ENCODE measurements at places on chromosomes 1 and 21.

DNA sequence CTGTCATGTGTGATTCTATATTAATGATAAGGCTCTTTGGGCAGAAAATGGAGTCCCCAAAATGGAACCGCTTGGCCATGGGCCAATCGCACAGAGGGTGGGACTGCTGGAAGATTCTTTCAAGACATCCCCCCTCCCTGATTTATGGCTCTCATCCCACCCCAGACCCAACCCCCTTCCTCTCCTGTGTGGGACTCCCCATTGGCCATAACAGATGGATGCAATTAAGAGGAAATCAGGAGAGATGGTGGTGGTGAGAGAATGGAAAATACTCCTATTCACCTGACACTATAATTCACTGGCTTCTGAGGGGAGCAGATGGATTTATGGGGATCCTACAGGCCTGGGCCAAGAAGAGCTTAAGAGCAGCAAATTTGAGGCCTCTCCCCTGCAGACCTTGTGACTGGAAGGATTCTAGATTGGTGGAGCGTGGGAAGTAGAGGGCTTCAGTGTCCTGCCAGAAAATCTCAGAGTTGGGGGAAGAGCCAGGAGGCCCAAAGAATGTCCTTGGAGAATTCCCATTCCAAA is 1.7 kb downstream of the IGFN1 start:
- DNase-seq: no peak

DNA sequence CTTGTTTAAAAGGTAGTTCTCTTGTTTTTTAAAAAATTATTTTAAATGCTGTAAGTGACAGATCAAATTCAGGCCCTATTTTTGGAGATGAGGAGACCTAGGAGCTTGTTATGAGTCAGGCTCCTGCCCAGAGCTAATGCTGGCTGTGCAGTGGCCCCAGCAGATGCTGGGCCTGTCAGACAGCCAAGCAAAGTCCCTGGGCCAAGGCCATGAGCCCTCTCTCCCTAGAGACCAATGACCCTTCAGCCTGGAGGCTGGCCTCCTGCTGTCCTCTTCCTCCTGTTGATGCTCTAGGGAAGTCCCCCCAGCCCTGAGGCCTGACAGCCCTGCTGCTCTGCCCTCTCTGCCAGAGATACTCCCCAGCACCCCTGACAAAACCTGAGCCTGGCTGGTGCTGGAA is 128.1 kb upstream of the CTTNBP2NL start:
- DNase-seq: no peak

GRCh38 chr1:66552287-66552686 is 18.3 kb downstream of the SGIP1 start:
- DNase-seq: no peak

GRCh38 chr1:3312898-3313575 is 141.4 kb upstream of the ARHGEF16 start:
- DNase-seq: peak; percentile 14

DNA sequence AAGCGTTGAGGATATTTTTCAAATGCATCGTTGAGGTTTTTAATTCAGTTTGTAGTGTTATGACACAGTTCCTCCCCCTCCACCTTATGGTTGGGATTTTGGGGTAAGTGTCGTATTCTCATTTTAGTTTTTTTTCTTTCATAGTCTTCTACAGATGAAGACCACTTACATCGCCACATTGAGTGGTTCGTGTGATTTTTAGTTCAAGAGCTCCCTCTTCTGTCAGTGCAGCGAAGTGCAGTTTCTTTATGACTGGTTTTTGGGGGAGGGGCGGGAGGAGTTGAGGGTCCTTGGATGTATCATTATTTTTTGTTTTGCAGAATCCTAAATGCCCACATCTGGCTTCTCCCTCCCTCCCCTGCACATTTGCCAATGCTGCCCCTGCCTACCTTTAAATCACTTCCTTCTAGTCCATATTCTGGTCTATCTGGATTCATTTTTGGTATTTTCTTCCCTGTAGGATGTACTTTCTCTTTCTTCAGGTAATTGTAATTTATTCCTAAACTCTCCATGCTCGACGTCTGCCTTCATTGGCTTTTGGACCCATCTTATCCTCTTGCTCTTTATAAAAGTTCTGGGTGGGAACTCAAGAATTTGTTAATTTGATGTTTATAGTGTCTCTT is 433.1 kb downstream of the CAMTA1 start:
- peak; percentile 7 for DNase-seq

- DNase-seq: no peak
Measured at GRCh38 chr1:8583031-8583430, 234.4 kb downstream of the RERE start.

GRCh38 chr1:232462213-232462612 is 167.7 kb downstream of the SIPA1L2 start:
- DNase-seq: no peak

- DNase-seq: no peak
Measured at GRCh38 chr1:220673921-220674320, 16.2 kb upstream of the C1orf115 start.

DNA sequence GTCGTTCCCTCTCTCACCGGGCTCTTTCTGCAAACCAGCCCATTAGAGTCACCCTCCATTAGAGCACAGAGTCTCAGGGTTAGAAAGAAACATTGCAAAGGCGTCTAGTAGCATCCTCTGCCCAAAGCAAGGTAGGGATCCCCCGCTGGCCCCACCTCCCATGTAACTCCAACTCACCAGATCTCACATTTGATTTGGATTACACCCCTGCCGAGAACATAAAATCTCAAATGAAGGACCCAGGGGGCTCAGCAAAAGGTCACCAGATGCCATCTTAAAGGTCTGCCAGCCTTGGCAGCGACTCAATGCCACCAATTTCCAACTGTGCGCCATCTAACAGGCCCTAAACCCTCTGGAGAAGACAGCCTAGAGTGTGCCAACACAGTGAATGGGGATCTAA is 14.1 kb downstream of the C1orf87 start:
- no peak for DNase-seq

GRCh38 chr1:237664348-237664747 is 226.4 kb downstream of the ZP4 start:
- no peak for DNase-seq

GRCh38 chr1:224068458-224069072 is 45.3 kb upstream of the FBXO28 start:
- DNase-seq: no peak

DNA sequence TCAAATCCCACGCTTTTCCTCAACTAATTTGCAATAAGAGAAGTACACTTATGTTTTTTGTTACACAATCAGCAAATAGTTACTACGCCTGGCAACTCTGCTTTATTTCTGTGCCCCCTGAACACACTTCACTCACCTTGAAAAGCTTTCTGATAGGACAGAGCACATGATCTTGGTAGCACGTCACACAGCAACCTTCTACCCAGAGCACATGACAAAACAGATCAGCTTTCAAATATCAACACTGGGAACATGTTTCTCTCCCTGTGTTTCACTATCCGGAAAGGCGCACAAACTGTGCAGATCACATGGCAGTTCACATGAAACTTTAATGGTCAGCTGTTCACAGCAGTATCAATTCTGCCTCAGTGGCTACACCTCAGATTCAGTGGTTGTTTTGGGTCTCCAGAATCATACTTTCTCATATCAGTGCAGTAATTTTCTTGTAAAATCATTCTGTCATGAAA is 2.2 kb downstream of the SLC19A2 start:
- DNase-seq: no peak

DNA sequence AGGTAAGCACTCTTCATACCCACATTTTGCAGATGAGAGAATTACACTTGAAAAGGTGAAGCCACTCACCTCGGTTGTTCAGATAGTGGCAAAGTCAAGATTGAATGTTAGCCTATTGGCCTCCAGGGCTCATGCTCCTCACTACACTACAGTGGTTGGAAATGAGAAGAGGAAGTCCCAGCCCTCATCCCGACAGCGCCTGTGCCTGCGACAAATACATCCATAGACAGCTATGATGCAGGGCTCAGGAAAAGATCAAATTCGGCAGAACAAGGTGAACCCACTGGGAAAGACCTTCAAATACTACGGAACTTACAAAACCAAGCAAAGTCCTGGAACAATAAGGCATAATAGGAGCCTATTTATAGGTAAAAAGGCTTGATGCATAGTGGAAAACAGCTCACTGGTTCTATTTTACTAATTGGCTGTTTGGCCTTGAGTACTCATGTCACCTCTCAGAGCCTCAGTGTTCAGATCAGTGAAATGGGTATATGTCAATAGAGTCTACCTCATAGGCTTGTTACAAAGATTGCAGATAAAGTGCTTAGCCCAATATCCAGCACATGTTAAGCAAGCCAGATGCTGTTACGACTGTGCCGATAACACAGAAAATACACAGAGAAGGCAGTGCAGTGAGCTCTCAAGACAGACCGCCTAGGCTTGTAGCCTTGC is 3.5 kb downstream of the SPOCD1 start:
- no peak for DNase-seq

DNA sequence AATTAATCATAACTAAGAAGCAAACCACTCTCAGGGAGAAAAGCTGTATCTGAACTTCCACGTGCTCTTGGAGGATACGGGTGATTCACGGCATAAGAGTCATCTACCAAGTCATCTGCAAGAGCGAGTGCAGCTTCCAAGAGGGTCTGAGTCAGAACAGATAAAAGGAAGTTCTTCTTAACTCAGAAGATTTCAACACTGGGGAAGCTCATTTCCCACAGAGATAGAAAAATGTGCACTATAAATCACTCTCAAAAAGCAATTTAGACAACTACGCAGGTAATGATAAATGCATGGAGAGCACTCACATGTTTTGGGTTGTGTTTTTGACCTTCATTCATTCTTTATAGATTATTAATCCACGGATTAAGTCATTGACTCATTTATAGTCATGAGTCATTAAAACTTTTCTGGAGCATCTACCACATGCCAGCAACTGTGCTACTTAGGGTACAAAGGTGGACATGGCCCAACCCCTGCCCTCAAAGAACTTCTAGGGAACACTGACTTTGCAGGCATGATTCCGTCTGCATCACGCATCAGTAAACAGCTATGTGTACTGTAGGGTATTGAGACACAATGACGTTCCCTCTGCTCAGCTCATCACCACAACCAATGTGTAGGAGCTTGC is 20.8 kb downstream of the KCNJ15 start:
- no peak for DNase-seq

DNA sequence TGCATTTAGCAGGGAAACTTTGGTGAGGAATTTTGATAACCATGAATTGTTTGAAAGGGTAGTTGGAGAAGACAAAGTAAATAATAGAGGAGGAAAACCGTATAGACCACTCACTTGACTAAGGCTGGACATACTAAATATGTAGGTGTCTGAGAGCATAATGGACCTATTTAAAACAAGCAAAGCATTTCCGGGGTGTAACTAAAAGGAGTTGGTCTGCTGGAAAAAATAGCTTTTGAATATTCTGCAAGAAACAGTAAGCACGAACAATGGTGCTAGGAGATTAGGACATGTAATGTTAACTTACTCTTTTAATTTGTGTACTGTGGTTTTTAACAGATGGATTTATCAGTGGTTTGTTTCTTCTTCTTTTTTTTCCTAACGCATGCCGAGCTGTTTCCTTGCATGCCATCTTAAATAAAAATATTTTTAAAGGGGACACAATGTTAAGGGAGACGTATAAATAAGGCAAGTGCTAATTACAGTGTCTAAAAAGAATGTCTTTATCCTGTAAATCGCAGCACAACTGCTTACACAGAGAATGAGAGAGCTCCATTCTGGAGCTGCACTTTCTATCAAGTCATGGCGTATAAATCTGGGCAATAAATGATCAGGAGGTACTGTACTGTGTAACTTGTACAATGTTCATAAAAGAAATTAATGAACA is 492.1 kb downstream of the LMO4 start:
- no peak for DNase-seq

DNA sequence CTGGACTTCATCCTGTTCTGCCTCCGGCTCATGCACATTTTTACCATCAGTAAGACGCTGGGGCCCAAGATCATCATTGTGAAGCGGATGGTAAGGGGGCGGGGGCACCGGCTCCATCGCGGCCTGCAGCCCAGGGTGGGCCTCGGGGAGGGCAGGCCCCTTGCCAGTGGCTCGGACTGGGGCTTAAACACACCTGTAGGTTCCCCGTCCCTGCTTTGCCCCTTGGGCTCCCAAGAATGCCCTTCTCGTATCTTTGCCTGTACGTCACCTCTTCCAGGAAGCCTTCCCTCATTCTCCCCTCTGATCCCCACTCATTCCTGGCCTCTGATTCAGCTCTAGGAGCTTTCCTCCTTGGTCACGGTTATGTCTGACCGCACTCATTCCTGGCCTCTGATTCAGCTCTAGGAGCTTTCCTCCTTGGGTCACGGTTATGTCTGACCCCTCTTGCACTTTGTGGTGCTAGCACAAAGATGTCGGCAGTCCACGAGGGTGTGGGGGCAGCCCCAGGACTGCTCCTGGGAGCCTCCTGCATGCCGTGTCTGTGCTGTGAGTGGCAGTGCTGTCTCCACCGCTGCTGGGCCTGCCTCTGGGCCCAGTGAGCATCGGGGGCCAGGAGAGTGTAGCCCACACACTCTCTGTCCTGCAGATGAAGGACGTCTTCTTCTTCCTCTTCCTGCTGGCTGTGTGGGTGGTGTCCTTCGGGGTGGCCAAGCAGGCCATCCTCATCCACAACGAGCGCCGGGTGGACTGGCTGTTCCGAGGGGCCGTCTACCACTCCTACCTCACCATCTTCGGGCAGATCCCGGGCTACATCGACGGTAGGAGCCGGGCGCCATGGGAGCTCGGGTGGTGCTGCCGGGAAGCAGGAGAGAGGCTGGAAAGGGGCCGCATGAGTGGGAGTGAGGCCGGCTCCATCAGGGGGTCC is 49.1 kb upstream of the LRRC3 start:
- DNase-seq: no peak

- DNase-seq: no peak
Measured at GRCh38 chr1:209404577-209404976, 178.9 kb upstream of the CAMK1G start.

DNA sequence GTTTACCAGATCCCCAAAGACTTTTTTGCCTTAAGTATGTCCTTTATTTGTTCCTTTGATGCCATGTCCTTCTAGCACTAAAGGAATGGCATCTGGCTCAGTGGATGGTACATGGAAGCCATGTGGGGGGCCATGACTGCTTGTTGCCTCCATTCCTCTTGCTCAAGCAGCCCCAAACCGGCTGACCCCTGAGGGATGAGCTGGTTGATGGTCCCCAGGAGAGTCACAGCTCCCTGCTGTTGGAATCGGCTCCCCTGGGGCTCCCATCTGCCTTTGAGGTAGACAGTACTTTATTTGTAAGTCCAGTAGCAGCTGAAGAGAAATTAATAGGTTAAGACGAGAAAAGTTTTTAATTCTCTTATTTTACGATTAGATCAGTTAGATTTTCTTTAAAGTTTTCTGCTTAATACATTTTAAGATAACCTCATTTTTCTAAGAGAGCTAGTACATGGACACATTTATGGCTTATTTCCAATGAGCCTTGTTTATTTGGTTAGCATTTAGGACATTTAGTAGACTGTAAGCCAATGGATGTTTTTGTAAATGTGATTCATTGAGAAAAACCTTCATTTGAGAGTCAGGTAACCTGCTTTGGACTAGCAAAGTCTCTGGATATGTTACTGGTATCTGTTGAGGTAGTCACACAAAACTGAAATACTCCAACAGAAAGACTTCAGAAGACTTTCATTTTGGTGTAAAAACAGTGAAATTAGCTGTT is 88.2 kb downstream of the CAMTA1 start:
- DNase-seq: no peak

All from stimulated activated CD4-positive, alpha-beta T cell treated with anti-CD3 and anti-CD28 coated beads, TNF-alpha, amount 100 ng/mL, for 24 hours (primary cell).